Coronary artery (tissue), 2 donors: ENCODE measurements at places on chromosomes 7 and 10.

DNA sequence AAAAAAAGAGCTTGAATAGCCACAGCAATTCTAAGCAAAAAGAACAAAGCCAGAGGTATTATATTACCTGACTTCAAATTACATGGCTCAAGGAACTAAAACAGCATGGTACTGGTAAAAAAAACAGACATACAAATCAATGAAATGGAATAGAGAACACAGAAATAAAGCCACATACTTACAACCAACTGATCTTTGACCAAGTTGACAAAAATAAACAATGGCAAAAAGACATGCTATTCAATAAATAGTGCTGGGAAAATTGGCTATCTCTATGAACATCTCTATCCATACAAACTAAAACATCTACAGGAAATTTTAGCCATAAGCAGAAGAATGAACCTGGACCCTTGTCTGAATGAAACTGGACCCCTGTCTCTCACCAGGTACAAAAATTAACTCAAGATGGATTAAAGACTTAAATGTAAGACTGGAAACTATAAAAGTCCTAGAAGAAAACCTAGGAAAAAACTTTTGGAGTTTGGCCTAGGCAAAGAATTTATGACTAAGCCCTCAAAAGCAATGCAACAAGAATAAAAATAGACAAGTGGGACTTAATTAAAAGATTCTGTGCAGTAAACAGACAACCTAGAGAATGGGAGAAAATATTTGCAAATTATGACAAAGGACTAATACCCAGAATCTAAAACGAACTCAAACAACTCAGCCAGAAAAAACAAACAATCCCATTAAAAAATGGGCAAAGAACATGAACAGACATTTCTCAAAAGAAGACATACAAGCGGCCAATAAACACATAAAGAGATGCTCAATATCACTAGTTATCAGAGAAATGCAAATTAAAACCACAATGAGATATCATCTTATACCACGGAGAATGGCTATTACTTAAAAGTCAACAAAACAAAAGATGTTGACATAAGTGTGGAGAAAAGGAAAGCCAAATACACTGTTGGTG lies 72.8 kb upstream of the DDC start:
- DNase-seq = no peak

GRCh38 chr7:159136442-159136841 lies 8.2 kb downstream of the VIPR2 start:
- peak; percentile 40 for DNase-seq

GRCh38 chr10:44259090-44259874 lies 125.6 kb downstream of the CXCL12 start:
- no peak for DNase-seq

GRCh38 chr10:58322072-58322834 lies 12.6 kb upstream of the UBE2D1 start:
- no peak for DNase-seq

- no peak for DNase-seq
Measured at GRCh38 chr10:64261676-64262075, 740.5 kb downstream of the REEP3 start.

- no peak for DNase-seq
Measured at GRCh38 chr10:88682491-88682890, 18.2 kb downstream of the LIPF start.

DNA sequence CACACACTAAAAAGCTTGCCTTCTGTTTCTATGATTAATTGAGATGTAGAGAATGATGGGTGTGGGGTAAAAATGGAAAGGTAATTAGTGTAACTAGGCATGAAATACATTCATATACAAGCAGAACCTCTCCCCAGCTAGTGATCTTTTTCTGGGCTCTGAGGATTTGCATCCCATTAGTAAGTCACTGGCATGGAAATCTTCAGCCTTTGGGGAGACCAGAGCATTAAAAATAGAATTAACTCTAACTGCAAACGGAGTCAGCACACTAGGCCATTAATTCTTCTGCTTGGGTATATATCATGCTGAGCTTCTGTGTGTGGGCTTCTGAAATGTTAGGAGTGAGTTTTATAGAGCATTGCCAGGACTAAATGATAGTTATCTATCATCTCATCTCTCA lies 128.9 kb downstream of the HDAC9 start:
- DNase-seq = no peak

DNA sequence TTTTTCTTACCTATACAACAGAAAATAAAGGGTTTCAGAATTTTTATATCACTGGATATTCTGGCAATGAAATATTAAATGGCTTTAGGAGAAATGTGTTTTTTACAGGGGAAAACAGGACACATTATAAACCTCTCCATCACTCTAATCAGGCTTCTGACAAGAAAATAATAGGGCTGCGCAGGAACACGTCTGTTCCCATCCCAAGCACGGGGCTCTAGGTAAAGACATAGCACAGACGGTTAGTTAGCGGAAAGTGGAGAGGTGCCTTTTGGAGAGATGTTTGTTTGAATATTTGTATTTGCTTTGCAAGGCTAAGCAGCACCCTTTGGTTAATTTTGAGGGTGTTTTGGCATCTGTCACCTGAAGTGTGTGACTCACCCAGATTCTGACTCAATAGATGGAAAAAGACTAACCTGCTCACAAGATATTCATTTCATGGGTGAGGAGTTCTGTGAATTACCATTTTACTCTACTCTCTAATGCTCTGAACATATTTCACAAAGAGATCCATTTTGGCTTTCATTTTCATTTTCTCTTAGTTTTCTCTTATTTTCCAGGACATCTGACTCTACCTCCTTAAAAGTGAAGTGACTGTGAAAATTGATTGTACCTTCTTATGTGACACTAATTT lies 174.5 kb upstream of the AKR1E2 start:
- DNase-seq = no peak

- no peak for DNase-seq
Measured at GRCh38 chr7:41459623-41460261, 243.1 kb downstream of the INHBA start.

GRCh38 chr7:100687751-100688300 lies 6.2 kb downstream of the GIGYF1 start:
- no peak for DNase-seq

GRCh38 chr10:63058236-63058635 lies 74.9 kb upstream of the NRBF2 start:
- DNase-seq = no peak

GRCh38 chr10:16909271-16909767 lies 92.1 kb upstream of the RSU1 start:
- no peak for DNase-seq

GRCh38 chr7:155386608-155387007 lies 71.3 kb upstream of the EN2 start:
- DNase-seq = no peak

DNA sequence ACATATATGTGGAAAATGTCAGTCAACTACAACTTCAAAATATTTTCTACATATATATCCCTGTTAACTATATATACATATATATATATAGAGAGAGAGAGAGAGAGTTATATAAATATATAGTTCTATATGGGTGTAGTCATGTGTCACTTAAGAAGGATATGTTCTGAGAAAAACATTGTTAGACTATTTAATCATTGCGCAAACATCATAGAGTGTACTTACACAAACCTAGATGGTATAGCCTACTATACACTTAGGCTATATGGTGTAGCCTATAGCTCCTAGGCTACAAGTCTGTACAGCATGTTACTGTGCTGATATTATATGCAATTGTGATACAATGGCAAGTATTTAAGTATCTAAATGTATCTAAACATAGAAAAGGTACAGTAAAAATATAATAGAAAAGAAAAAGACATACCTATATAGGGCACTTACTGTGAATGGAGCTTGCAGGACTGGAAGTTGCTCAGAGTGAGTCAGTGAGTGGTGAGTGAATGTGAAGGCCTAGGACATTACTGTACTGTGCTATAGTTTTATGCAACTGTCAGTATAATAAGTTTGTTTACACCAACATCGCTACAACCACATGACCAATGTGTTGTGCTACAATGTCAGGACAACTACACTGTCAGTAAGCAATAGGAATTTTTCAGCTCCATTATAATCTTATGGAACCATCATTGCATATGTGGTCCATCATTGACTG lies 18.0 kb upstream of the FGL2 start:
- DNase-seq = no peak

DNA sequence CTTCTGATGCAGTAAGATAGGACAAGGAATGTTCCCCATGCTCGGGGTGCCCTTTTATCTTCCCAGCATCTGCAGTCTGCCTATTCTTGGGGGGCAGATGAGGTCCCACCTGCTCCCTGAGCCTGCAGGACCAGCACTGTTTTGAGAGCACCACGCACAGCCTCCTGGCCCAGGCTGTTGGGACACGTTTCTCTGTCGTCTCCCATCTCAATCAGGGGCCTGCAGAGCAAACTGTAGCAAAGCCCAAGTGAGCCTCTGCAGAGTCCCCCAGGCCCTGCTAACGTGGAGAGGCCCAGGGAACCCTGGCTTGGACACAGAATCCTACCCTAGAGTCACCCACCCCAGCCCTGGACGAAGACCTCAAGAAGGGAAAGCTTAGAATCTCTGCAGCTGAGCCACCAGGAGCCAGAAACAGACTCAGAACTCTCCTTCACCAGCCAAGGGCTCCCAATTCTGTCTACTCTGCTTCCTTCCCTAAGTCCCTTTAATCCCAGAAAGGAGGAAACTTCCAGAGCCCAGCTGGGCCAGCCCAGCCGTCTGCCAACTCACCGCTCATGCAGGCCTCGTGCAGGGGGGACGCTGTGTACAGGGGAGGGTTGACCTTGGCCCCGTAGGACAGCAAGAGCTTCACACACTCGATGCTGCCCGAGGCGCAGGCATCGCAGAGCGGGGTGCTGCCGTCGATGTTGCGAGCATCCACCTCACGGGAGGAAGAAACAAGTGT lies 15.6 kb downstream of the ASB13 start:
- DNase-seq = peak; percentile 53

DNA sequence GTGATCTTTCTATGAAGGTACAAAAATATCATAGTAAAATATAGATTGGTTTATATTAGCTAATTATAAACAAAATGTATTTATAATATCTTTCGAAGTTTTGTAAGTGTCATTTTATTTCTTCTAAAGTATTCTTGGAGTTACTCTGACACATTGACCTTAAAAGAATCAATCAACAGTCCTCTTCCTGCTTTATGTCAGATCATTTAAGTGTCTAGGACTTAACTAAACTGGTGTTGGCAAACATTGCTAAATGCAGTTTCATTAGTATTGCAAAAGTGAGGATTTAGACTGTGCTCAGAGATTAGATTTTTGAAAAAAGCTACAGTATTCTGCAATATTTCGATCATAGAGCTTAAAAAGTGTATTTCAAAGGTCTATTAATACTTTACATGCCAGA lies 10.3 kb downstream of the GLCCI1 start:
- no peak for DNase-seq

- DNase-seq = no peak
Measured at GRCh38 chr7:2204446-2204845, 28.3 kb downstream of the MAD1L1 start.

- no peak for DNase-seq
Measured at GRCh38 chr7:71637578-71637977, 505.6 kb downstream of the GALNT17 start.

GRCh38 chr7:73615886-73616285 lies 8.4 kb downstream of the MLXIPL start:
- no peak for DNase-seq

GRCh38 chr10:35336921-35337823 lies 863 bp downstream of the CCNY start:
- peak; percentile 78 for DNase-seq

DNA sequence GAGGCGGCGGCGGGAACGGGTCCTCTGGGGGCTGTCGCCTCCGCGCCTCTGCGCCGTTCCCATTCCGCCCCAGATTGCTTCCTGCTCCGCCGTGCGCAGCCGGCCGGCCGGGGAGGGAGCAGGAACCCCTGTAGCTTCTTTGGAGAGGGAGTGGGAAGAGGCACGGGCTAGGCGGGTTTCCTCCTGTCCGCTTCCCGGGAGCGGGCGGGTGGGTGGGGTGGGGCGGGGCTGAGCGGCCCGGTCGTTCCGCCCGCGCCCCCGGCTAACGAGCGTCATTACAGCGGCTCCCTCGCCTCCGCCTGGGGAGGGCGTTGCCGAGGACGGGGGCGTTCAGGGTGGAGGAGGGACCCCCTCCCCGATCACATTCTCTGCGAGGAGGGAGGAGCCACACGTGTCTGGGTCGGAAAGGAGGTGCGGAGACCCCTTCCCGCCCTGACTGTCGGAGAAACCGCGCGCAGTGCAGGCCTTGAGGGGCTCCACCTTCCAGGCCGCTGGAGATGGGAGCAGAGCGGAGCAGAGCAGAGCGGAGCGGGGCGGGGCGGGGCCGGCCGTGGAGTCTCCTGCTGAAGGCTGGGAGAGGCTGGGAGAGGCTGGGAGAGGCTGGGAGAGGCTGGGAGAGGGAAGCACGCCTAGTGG lies 39.7 kb downstream of the AGAP3 start:
- no peak for DNase-seq

- DNase-seq = no peak
Measured at GRCh38 chr7:149772956-149773434, 393 bp downstream of the ZNF467 start.

- no peak for DNase-seq
Measured at GRCh38 chr10:125149680-125150047, 10.7 kb downstream of the CTBP2 start.

DNA sequence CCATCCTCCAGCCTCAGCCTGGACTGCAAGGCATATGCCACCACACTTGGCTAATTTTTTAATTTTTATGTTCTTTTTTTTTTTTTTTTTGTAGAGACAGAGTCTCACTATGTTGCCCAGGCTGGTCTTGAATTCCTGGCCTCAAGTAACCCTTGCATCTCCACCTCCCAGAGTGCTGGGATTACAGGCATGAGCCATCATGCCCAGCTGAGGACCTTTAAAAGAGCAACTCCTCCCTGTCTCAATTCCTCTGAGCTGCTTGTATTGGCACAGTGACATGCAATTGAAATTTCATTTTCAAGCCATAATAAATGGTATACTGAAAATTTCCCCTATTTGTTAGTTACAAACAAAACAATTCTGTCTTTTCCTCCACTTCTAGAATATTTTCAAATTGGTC lies 19.5 kb downstream of the DNAJB9 start:
- no peak for DNase-seq

- DNase-seq = no peak
Measured at GRCh38 chr7:94350734-94351133, 44.0 kb upstream of the COL1A2 start.

- no peak for DNase-seq
Measured at GRCh38 chr10:100485801-100486495, 23.1 kb downstream of the WNT8B start.

DNA sequence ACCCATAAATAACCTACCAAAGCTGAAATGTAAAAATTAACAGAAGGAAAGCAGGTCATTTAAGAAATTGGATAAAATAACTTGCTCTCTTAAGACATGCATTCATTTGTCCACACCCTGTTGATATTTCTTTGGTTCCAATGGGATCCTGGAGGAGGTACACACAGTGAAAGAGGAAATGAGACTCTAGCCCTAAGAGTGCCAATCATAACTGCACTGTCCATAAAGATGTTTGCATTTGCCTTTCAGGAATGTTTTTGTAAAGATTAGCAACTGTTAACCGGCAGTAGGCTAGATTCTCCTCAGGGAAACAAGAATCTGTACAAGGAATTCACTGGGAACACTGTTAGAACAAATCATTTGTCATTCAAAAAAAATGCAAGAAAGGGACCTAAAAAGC lies 61.0 kb downstream of the MEOX2 start:
- DNase-seq = no peak
